Putamen (tissue), 1 donor: ENCODE measurements at places on chromosomes 5 and 9.

- DNase-seq = no peak
These were observed 141.8 kb downstream of the DMXL1 start for GRCh38 chr5:119212676-119213075.

DNA sequence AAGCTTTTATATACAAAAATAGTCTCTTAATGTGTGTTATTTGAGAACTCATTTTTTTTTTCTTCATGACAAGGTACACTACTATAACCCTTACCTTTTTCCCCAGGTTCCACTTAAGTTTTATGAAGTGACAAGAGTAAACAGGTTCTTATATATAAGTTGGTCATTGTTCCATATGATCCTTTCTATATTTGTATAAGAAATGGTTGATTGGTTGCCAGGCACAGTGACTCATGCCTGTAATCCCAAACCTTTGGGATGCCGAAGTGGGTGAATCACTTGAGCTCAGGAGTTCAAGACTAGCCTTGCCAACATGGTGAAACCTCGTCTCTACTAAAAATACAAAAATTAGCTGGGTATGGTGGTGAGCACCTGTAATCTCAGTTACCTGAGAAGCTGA, 108.3 kb downstream of the PCSK1 start:
- no peak for DNase-seq

- DNase-seq = no peak
These were observed 569 bp downstream of the CAMK4 start for GRCh38 chr5:111224561-111225345.

- no peak for DNase-seq
These were observed 188.9 kb downstream of the SPOCK1 start for GRCh38 chr5:137310051-137310730.

GRCh38 chr5:134784946-134785620, 26.5 kb downstream of the DDX46 start:
- DNase-seq = no peak

DNA sequence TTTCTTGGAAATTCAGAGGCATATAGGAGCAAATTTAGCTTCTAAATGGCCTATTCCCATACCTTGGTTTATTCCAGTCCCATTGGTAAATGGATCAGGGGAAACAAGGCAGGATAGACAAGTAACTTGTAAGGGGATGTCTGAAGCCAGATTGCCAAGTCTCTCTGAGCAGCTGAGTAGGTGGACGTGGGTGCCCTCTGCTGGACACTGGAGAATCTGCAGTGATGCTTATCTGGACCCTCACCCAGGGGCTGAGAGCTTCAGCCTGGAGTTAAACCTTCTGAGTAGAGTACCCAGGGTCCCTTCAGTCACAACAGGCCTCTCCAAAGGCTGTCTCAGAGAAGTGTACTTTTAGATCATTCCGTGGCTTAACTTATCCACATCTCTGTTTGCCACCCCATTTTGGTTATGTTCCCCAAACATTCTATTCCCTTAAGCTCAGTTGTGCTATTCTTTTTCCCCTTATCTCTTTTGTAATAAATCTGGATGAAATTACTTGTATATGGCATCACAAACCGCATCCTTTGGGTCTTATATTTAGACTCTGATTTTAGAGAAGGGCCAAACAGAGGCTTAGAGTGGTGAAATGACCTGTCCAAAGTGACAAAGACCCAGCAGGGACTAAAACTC, 218.3 kb upstream of the GLRA1 start:
- DNase-seq = peak; percentile 39

DNA sequence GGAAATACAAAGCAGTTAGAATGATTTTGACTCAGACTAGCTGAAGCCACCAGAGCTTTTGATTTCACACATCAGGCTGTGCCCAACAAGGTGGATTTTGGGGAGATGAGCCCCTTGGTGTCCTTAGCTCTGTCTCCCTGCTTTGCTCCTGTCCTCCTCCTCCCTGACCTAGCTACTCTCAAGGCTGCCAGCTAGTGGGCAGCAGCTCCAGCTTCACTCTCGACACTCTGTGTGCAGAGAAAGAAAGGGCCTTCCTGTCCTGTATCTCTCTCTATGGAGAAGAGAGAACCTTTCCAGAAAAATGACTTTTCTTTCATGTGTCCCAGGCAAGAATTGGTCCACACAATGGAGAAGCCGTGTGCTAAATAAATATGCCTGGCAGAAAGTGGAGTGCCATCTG, 446.2 kb downstream of the SEMA5A start:
- no peak for DNase-seq

GRCh38 chr5:179192185-179192890, 132.2 kb downstream of the ZNF354C start:
- DNase-seq = no peak

DNA sequence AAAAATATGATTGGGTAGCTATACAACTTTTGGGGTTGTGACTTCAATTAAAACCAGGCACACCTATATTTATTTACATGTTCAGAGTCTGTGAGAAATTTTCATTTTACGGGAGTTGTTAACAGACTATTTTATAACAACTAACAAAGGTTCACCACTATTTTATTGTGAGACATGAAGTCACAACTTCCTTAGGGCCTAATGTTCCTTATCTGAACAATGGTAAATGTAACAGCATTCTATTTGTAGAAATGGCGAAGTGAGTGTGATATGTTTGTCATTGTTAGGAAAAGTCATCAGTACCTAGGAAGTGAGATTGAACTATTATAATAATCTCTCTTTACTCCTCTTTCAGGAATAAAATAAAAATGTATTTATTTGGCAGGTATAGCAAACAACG, 67.4 kb downstream of the CSNK1G3 start:
- no peak for DNase-seq

- peak; percentile 32 for DNase-seq
These were observed 923 bp downstream of the RECK start for GRCh38 chr9:36037549-36038122.
